ENCODE measurements at places on chromosomes 3 and 15. TPM values are rescaled to one million over a fixed set of nuclear protein-coding genes. Genes with fewer than 3 reads are reported as not detected.

MAP6D1 gene
- total RNA-seq, result 1.5 TPM

IMPG2 gene
- 0.03 TPM for total RNA-seq

HTD2 gene
- 7.5 TPM for total RNA-seq

ONECUT1 gene
- not detected for total RNA-seq

PROS1 gene
- total RNA-seq, result 2.8 TPM

SYNPR gene
- total RNA-seq, result not detected

ILDR1 gene
- not detected for total RNA-seq

BRPF1 gene
- 15.3 TPM for total RNA-seq

RARB gene
- total RNA-seq, result not detected

NUP210 gene
- not detected for total RNA-seq
